B cell (primary cell): ENCODE measurements at places on chromosomes 13 and 19. TPM values are rescaled to one million over a fixed set of nuclear protein-coding genes. Genes with fewer than 3 reads are reported as not detected.

The ZNF682 gene
- 11.3 and 16.0 TPM in 2 replicates for total RNA-seq

The FAM83E gene
- 1.5 and 4.1 TPM in 2 replicates for total RNA-seq

The MYO1F gene
- total RNA-seq = 126 TPM in 2 replicates

The BEST2 gene
- total RNA-seq = not detected in 2 replicates

- DNase-seq = peak; percentile 93
Observed at GRCh38 chr19:19203012-19203856, at the start of gene NR2C2AP. NR2C2AP (minus strand) TSS chr19:19203414; CDS start chr19:19203060, 354 bp downstream.

DNA sequence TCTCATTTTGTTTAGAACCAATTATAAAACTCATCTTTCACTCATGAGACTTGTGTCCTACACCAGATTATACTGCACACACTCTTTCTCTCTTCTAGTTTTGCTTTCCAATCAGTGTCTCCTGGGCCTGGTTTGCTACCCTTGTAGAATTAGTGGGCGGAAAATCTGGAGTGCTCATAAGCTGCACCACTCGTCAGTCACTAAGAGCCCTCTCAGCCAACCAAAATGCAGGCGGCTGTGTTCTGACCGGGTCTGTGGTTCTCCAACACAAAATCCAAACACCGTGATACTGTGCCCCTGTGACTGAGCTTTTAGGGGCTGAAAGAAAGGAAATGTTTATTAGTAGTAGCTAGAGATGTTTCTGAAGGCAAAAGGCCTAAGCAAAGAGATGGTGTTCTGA is 83.7 kb upstream of the OBI1 start:
- DNase-seq = no peak

DNA sequence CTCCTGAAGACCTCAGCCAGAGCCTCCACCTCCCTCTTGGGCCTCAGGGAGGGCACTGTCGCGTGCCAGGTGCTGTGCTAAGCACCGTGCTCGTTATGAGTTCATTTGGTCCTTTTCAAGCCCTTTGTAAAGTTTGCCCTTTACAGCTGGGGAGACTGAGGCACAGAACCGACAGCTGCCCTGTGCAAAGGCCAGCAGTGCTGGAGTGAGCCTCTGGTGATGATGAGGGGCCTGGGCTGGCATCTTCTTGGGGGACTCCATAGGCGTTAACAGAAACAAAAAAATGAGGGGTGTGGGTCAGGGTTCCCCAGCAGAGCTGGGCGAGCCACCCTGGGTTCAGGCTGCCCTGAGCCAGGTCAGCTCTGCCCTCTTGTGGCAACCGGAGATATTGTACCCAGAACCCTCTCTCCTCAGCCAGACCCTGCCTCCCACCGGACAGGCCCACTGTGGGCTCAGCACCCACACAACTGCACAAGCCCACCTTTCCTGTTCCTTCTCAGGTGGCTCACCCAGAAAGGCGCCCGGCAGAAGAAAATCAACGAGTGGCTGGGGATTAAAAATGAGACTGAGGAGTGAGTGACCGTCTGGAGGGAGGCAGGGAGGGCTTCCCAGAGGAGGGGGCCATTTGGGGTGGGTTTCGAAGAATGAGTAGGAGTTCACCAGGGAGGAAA is 5.5 kb upstream of the IFI30 start:
- DNase-seq = peak; percentile 79

- no peak for DNase-seq
Observed at GRCh38 chr13:34358811-34359513, 541.0 kb downstream of the RFC3 start.

- no peak for DNase-seq
Observed at GRCh38 chr19:391726-392374, 17.1 kb downstream of the C2CD4C start.

- no peak for DNase-seq
Observed at GRCh38 chr13:27524981-27525975, 74.9 kb upstream of the MTIF3 start.

DNA sequence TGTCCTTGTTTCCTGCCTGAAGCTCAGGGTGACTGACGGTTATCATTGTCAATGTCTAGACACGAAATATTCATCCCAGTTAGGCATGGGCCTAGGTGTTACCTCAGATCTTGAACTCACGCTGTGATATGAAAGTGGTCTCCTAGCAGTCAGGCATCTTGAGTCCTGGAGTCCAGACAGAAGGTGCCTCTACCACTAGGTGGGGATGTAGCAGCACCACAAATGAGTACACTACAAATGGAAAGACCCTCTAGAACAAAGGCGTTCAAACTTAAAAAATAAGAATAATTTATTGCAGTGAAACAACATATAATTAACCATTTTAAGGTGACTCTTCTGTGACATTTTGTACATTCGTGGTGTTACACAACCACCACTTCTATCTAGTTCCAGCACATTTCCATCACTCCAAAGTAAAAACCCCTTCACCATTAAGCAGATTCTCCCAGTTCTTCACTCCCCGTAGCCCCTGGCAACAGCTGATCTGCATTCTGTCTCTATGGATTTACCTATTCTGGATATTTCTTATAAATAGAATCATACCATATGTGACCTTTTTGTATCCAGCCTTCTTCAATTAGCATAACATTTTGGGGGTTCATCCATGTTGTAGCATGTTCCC is 11.9 kb upstream of the FRY start:
- peak; percentile 62 for DNase-seq

- DNase-seq = peak; percentile 58
Observed at GRCh38 chr19:47471733-47472457, at the start of gene SLC8A2. SLC8A2 (minus strand) TSS chr19:47471893; CDS start chr19:47466403, 5,490 bp downstream.

GRCh38 chr19:11699931-11700794 is 38.6 kb downstream of the ZNF823 start:
- DNase-seq = peak; percentile 54

DNA sequence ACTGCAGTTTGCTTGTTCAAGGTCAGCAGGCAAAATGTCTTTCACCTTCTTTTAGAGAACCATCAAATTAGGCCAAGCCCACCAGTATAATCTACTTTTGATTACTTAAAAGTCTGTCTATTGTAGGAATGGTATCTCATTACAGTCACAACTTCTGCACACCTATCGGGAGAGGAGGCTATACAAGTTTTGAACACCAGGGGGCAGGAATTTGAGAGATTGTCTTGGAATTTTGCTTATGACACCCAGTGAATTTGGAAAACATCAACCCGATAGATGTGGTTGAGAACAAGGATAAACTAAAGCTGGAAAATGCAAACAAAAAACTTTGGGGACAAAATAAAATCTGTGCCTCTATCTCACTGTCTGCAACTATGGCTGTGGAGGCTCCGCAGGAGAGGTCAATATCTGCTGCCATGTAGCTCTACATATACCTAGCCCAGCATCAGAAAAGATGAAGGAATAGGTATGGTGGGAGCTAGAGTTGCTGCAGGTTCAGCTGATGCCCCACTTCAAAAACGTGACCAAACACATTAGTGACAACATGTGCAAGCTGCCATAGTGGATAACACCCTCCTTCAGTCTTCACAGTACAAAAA is 1299.2 kb upstream of the SPRY2 start:
- DNase-seq = no peak

DNA sequence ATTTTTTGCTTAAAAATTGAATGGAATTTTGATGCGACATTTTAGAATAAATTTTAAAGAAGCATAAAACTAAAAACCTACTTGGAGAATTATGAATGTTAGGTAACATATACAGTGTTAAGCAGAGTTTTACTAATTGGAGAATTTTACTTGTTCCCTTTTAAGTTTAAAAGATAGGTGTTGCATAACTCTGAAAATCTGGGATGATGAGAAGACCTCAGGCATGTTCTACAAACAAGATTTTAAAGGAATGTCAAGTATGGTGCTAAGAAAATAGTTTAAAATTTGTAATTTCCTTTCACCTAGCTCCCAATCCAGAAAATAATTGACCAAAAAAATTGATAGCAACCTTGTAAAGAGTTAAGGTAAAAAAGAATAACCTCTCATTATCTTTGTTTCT is 135.8 kb downstream of the RFC3 start:
- DNase-seq = no peak

DNA sequence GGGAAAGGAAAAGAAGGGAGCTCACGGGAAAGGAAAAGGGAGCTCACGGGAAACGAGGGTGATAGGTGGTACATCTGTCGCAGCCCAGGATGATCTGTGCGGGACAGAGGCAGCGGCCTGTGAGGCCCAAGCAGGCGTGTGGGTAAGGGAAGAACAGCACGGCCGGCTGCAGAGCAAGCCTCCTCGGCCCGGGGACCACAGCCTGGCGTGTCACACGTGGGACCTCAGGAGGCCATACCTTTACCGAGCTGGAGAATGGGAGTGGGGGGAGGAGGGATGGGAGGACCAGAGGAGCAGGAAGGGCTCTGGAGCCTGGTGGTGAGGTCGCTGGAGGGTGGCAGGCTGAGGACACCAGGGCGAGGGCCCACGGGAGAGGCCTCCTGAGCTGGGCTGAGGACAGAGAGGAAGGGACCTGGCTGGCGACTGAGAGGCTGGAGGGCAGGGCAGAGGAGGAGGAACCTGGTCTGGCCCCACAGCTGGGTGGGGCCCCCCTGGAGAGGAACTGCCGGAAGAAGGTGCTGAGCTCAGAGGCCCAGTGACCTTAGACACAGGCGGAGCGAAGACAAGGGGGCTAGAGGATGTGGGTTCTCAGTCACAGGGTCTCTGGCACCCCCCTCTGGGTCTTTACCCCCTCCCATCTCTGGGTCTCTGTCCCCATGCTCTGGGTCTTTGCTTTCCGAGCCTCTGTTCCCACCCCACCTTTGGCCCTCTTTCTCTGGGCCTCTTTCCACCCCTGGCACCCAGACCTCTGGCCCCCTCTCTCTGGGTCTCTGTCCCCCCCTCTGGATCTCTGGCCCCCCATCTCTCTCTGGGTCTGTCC is 2.9 kb upstream of the FTL start:
- peak; percentile 79 for DNase-seq

GRCh38 chr13:44474122-44474910 is 100.7 kb downstream of the SERP2 start:
- no peak for DNase-seq
